Activated T-helper 9 cell treated with anti-CD3 and anti-CD28 coated beads, Interleukin-2, amount 50 U/mL, for 16 hours (primary cell): ENCODE measurements at places on chromosomes 6 and 20.

- DNase-seq: no peak
Observed at GRCh38 chr6:136604328-136604825, 54.2 kb upstream of the MAP7 start.

- no peak for DNase-seq
Observed at GRCh38 chr6:52571099-52571755, 5.6 kb downstream of the TRAM2 start.

- DNase-seq: no peak
Observed at GRCh38 chr20:7665376-7665775, 274.9 kb downstream of the HAO1 start.

GRCh38 chr20:64033981-64034493 lies 1.9 kb upstream of the C20orf204 start:
- no peak for DNase-seq

DNA sequence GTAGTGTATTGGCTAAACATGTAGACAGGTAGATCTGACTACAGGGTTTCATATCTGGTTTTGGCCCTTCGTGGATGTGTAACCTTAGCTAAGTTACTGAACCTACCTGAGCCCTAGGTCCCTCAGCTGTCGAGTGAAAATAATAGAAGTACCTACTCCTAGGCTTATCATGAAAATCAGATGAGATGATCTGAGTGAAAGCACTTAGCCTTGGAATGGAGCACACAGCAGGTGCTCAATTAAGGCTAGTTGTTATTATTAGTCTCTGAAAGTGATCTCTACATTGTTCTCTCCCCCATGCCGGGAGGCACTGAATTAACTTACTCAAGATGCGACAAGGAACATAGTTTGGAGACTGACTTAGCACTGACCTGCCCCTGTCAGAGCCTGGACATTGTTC lies 174.7 kb upstream of the ZNF217 start:
- no peak for DNase-seq

DNA sequence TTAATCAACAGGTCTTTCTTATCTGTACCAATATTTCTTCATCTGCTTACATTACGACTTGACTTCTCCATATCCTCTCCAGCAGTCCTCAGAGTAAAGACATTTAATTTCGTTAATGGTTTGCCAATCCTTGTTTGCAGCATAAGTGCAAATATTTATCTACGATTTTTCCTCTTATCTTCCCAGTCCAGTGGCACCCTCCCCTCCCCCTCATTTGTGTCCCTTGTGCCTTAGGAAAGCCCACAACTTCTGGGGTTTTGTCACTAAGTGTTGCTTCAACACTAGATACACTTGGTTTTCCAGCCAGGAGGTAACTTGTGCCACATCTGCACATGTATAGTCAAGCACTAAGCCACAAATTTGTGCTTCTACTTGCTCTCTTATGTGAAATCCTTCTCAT lies 327.2 kb downstream of the CBLN4 start:
- DNase-seq: no peak

DNA sequence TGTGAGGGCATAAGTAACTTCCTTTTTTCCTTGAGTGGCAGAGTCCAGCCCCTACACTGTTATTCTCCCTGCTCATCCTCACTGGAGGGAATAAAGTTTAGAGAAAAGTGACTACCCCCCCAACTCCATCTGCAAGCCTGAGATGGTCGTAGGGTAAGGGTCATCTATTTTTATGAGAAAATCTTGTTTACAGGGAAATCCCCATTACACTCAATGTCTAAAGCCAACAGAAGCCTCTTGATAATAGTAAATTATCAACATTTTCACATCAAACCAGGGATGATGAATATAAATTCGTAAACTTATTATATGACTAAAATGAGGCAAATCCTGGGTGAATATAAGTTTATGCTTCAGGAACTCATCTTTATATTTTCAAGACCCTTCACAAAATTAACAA lies 174.0 kb upstream of the KCNK16 start:
- DNase-seq: no peak

GRCh38 chr6:27452496-27452897 lies 20.4 kb downstream of the ZNF184 start:
- DNase-seq: no peak

DNA sequence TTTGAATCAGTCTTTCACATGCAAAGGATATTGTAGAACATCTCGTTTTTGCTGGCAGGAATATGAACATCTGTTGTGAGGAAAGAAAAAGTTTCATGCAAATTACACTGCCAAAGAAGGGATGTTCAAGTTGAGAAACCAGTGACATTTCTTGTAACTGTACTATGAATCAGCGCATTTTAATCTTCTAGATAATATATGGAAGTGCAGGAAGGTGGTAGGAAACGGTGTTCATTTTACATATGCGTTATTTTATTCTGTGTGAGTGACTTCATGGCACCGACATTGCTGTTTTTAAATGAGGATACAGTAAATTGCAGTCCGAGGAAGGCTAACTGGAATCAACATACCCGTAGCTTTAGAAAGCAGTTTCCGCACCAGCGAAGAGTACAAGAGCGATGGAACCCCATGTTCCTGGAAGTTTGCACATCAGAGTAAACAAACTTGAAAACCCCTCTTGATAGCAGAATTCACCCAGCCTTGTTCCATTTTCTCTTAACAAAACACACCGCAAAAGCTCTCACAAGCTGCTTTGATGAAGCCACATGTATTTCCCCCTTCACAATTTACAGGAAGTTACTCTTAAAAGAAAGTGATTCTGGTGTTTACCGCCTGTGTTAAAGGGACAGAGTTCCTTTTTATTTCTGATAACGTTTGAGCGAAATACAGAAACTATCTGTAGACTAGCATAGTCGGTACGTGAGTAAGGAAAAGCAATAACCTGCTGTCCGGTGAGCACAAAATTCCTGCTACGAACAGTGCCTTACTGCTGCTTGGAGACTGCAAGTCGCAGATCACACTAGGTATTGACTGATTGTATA lies 11.5 kb downstream of the PRDM1 start:
- DNase-seq: no peak

DNA sequence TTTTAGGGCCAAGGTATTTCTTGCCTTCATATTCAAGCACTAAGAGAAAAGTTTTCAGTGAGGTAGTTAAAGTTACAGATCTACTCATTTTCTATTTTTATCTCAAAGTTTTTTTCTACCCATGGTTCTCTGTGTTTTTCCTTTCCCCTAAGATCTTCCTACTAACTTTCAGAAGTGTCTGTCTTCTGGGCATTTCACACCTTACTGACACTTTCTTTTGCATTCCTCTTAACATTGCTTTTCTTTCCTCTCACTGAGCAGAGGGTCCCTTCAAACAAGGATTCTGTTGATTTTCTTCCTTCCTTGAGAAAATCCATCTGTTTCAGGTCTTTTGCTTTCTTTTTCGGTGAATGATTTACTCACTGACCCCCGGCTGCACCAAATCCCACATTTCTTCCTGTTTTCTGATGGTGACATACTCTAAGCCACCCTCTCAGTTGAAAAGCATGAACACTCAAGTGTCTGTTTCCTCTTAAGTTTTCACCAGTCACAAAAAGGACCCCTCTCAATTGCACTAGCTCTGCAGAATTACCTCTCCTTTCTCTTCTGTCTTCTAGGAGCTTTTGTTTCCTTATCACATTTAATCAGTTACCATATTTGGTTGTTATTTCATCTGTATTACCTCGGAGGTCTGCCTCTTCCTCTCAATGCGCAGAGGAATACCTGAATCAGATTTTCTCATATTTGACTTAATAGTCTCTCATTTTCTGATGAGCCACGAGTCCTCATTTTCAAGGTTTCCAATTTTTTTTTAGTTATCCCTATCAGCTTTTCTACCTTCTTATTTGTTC lies 73.5 kb upstream of the RNF217 start:
- no peak for DNase-seq

- DNase-seq: no peak
Observed at GRCh38 chr6:2507016-2507415, 243.7 kb downstream of the MYLK4 start.

GRCh38 chr6:28738396-28738765 lies 185.4 kb downstream of the TRIM27 start:
- no peak for DNase-seq

GRCh38 chr20:42475773-42476172 lies 713.9 kb downstream of the PTPRT start:
- DNase-seq: no peak

DNA sequence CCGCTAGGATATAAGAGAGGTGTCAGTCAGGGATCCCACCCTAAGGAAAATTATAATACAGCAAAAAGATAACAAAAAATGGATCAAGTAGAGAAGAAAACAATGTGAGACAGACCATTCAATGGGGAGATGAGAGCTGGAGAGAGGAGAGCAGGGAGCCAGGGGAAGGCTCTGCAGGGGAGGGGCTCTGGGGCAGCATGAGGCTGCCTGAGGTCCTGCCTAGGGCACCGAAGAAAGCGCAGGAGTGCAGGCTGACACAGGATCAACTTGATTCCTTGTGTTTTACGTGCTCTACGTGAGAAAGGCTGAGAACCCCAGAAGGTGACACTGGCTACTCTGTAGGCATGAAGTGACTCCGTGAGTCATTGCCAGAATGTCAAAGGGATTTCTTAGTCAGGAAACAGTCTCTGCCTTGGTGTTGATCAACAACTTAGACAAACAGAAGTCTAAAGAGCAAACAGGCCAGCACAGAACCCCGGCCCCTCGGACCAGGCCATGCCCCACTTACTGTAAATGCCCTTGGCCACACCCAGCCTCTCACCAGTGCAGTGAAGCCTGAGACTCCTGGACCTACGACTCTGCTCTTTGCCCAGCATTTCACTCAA lies 290.1 kb upstream of the PRDM1 start:
- no peak for DNase-seq

DNA sequence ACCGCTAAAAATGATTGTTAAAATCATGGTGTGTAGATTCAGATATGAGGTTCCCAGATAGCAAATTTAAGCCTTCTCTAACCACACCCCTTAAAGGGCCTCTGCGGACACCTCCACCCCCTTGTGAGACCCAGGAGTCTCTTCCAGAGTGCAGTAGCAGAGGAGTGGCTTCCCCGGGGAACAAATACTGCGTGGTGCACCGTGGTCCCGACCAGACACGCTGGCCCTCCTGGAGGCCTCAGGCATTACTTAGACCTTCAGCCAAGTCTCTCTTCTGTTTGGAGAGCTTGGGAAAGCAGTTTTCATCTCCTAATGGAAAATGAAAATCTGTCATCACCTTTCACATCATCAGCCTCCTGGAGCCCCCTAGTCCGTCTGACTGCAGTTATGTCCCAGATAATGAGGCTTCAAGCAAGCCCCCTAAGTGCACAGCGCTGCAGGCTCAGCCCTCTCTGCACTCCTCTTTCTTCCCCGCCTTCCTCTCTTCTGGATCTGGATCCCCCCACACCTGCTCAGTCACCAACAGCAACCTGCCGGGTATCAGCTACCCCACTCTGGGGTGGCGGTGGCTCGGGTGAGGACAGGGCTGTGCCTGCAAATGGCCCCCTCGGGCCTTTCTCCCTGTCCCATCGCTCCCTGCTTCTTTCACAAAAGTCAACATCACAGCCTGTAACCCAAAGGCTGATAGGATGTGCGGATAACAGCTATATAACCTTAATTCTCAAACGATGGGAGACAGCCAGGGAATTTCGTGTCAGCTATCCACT lies 58.8 kb upstream of the TAGAP start:
- DNase-seq: no peak

DNA sequence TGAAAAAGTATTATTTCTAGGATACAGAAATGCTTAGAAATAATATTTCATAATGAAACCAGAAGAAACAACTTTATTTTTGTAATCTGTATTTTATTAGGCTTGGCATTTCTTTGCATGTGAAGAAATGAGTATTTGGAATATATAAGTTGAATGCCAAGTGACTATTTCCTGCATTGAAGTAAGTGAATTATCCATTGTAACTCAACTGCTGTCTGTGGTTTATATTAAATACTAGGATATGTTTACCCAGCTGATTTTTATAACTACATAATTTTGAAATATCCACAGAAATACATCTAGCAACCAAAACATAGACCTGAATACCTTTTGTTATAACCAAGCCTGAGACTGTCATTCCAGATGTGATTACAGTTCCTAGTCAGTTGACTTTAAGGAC lies 207.6 kb downstream of the THBS2 start:
- no peak for DNase-seq

DNA sequence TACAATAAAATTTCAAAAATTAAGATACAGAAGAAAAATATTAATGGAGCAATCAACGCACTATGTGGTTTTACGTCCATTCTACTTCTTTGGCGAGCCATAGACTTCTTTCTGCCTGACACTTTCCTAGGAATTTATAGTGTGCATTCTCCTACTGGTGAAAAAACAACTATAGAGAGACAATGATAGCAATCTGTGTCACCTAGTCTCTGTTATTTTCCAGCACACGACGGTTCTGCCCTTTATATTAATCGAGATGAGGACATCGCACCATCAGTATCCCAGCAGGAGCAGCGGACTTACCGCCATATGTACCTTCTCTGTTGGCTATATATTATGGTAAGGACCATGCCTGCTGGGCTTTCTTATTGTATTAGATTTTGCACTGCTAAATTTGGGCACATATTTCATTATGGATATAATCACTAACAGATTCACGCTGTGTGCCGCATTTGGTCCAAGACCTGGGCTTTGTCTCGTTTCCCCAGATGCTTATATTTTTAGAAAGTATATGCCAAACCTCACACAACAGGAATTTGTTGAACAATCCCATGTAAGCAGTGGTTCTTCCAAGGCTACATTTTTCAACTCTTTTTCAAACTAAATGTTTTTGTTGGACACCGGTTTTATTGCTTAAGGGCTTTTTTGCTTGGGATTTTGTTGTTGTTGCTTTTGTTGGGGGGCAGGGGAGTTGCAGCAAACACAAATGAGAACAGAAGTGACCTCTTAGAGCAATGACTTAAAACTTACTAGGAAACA lies 166.4 kb downstream of the ADAT2 start:
- no peak for DNase-seq

DNA sequence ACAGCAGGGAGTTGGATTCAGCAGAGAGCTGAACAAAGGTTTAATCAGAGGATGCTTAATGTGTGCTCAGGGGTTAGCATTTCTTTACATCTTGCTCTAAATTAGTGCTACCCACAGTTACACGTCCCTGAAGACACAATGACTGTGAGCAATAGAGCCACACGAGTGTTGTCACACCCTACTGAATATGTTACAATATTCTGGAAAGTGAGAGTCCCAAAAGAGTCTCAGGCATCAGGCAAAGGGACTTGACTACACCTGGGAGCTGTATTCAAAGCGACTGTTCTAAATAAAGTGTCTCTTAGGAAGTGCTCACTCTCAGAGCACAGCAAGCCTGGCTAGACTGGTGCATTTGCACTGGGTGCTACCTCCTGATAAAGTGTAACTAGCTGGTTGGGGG lies 108.7 kb downstream of the GRM4 start:
- DNase-seq: no peak

- no peak for DNase-seq
Observed at GRCh38 chr20:6663104-6663503, 104.4 kb upstream of the BMP2 start.

- DNase-seq: no peak
Observed at GRCh38 chr6:897528-898207, 204.7 kb upstream of the EXOC2 start.

- DNase-seq: no peak
Observed at GRCh38 chr6:26250698-26251044, 114.3 kb upstream of the BTN3A2 start.

GRCh38 chr20:4167261-4168021 lies 152.1 kb upstream of the RNF24 start:
- no peak for DNase-seq
